ENCODE measurements at places on chromosomes 3 and 15.

DNA sequence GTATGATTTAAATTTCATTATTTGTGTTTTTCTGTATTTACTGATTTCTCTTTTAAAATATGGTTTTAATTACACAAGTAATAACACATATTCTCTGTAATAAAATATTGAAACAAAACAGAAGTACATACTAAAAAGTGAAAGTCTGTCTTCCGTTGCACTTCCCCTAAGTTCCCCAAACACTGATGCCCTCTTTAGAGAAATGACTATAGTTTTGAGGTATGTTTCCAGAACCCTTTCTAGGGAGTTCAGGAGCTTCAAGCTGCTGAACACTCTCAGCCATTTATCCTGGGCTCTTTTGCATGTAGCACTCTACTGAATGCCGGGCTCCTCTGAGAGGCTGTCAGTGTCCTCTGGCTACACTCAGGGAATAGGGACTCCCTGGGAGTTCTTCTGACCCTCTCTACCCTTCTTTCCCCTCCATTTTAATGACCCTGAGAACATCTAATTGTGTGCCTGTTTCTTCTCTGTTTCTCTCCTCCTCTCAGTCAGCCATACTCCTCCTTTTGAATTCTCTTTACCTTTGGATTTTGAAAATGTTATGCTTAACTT, 60.4 kb upstream of the KCNAB1 start:
- no peak for DNase-seq

DNA sequence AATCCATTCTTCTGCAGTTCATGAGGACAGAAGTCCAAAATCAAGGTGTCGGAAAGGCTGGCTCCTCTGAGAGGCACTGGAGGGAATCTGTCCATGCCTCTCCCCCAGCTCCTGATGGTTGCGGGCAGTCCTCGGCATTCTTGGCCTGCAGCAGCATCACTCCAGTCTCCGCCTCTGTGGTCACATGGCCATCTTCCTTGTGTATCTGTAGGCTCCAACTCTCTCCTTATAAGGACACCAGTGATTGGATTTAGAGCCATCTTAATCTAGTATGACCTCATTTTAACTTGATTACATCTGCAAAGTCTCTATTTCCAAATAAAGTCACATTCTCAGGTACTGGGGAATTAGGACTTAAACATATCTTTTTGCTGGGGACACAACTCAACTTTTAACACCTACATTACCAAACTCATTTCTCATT, 56.0 kb upstream of the FLNB start:
- no peak for DNase-seq

- DNase-seq: no peak
Measured at GRCh38 chr15:44804298-44805046, 68.1 kb downstream of the TRIM69 start.

- no peak for DNase-seq
Measured at GRCh38 chr3:31862666-31863279, 118.3 kb downstream of the OSBPL10 start.

DNA sequence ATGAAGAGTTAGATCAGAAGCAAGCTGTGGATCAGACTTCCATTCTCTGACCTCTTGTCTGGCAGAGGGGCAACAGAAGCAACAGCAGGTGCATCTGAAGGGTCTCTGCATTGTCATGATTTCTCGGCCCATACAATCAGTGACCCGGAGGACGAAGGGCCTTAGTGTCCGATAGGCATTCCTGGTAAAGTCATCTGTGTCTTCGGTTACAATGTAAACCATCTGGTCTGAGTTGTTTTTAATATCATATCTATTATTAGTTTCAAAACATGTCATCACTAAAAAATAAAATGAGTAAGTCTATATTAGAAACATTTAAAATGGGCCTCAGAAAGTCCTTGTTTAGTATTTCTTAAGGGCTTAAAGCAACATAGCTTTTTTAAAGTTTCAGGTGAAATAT, 38.8 kb upstream of the PLOD2 start:
- no peak for DNase-seq

- DNase-seq: no peak
Measured at GRCh38 chr15:60390231-60390630, 7.6 kb downstream of the ANXA2 start.

- DNase-seq: no peak
Measured at GRCh38 chr3:147189016-147189415, 217.3 kb downstream of the ZIC4 start.

GRCh38 chr15:89542369-89542768, 32.9 kb upstream of the TICRR start:
- no peak for DNase-seq

- no peak for DNase-seq
Measured at GRCh38 chr15:81725590-81725989, 320.2 kb downstream of the MEX3B start.

DNA sequence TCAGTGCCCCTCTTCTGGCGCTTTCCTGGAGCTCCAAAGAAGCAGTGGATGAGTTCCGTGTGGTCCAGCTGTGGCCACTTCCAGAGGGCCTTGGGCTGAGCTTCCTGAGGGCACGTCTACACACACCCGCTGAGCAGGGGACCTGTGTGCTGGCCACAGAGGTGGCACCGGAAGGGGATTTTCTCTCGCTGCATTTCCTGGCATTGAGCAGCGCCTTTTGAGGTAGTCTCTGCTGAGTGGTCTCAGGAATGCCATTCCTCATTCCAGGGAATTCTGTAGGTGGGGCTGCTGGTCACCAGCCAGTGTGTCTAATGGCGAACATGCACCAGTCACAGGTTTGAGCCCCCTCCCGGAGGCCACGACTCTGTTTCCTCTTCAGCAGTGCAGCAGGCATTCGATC, 48.1 kb downstream of the AMOTL2 start:
- no peak for DNase-seq

GRCh38 chr3:39378088-39378487, 5.1 kb upstream of the SLC25A38 start:
- no peak for DNase-seq

GRCh38 chr15:25416693-25417092, 22.1 kb downstream of the UBE3A start:
- peak; percentile 27 for DNase-seq

DNA sequence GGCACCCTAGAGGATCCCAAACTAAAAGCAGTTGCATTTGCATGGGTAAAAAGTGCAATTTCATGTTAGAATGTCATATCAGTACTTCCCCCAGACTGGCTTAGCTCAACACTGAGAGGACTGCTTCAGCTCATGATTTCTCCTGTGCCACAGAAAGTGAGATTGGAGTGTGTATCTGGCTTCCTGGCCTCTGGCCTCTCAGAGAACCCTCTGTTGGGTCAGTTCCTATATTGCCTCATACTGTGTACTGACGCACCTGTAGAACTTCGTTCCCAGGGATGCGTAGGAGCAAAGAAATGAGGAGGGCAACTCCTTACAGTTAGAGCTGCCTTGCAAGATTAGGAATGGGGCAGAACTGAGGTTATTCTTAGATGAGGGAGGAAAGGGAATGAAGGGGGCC, 340.8 kb downstream of the TIGIT start:
- DNase-seq: no peak

DNA sequence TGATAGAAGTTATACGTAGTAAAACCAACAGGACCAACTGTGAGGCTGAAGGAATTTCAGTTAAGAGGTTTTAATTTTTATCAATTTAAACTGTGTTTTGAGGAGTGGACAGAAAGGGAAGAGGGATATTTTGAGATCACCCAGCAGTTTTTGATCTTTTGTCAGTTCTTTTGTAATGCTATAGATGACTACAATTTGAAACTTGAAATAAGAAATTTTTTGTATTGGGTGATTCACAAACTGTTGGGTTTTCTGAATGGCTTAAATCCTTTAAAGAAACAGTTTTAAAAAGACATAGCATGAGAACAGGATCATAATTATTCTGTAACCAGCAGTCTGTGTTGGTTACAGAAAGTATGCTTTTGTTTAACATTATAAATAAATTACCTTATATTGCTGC, 67.4 kb downstream of the TCF12 start:
- DNase-seq: no peak

DNA sequence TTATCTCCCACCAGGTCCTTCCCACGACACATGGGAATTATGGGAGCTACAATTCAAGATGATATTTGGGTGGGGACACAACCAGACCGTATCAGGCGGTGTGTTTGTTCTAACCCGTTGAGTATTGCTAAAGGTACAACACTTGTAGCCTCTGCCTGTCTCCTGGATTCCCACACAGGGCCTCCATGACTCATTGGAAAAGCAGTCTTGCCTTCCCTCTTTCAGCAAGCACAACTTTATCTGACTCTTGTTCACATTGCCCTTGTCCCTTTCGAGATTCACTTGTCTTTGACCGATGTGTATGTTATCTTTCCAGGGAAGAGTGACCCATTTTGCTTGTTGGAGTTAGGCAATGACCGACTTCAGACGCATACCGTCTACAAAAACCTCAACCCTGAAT, 152.3 kb downstream of the MCTP2 start:
- DNase-seq: no peak

DNA sequence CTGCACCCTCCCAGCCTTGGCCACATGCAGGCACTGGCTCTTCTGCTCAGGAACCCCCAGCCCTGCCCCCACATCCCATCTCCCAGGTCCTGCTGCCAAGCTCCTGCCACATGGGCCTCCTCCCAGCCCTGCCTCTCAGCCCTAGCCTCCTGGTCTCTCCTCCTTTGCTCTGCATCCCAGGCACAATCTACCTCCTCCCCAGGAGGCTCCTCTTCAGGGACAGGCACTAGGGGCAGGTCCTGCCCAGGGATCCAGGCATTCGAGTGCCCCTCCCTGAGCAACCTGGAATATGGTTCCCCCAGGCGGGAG, 12.4 kb downstream of the DNAJB8 start:
- DNase-seq: no peak

GRCh38 chr3:69378112-69378802, 7.6 kb downstream of the FRMD4B start:
- DNase-seq: no peak

- DNase-seq: no peak
Measured at GRCh38 chr3:45135959-45136358, 10.2 kb downstream of the CDCP1 start.

DNA sequence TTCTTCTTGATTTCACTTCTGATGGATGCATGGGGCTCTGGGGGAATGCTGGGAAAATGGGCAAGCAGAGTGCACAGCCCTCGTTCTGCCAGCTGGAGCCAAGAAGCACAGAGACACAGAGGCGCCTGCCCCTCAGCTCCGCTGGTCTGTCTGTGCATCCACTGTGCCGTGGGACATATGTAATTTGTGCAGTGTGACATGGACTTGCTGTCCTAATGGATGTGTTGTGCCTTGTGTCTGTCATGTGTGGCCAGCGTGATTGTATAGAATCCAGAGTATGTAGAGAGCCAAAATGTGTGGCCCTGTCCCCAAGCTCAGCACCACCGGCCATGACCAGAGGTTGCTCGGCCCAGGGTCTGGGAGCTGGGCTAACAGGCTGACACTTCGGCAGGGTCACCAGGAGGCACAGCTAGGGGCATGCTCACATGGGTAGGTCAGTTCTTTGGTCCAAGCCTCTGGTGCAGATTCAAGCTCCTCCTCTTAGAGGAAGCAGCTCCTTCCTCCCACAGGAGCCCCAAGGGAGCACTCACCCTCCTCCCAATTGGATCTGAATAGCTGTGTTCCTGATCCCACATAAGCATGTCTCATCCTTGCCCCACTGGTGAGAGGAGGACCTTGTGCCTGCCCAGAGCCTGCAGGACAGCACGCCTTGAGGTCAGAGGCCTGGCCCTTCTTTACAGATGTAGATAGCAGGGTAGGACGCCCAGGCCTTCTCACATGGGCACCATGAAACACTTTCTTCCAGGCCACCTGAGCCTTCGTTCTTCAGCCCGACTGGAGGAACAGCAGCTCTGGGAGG, 100.8 kb upstream of the ABHD17C start:
- DNase-seq: no peak

- DNase-seq: no peak
Measured at GRCh38 chr15:87929841-87930240, 326.7 kb downstream of the NTRK3 start.

GRCh38 chr15:47500842-47501241, 216.5 kb upstream of the SEMA6D start:
- DNase-seq: no peak

DNA sequence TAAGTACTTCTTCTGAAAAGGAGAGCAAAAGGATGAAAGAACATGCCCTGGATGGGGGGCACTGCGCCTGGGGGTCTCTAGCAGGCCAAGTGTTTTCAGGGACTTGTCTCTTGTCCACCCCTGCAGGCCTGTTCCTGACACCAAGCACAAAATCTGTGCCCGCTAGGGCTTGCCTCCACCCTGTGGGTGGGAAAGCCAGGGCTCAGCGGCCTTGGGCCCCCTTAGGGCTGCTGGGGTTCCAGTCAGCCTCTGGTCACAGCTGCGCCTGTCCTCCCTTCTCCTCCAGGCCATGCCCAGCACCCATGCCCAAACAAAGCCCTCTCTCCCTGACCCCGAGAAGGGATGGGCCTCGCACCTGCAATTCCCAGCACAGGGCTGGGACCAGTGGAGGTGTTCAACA, 71.1 kb upstream of the TRPM1 start:
- DNase-seq: no peak

DNA sequence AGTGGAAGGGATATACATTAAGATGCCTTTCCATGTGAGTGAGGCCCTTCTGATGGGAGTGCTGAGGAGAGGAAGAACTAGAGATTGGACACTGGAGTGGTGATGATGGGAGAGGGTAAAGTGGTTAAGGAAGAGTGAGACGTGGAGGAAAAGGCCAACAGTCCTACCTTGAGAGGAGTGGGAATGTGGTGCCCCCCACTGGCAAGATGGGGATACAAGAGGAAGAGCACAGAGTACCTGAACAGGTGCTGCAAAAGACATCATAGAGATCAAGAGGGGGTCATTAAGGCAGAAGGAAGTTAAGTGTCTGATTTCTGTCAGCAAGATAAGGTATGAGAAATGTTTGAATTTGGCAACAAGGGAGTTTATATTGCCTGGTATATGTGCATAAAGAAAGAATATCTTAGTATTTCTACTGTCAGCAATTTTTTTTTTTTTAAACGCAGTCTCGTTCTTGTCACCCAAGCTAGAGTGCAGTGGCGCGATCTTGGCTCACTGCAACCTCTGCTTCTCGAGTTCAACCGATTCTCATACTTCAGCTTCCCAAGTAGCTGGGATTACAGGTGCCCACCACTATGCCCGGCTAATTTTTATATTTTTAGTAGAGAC, 34.0 kb downstream of the ARIH2 start:
- DNase-seq: no peak

DNA sequence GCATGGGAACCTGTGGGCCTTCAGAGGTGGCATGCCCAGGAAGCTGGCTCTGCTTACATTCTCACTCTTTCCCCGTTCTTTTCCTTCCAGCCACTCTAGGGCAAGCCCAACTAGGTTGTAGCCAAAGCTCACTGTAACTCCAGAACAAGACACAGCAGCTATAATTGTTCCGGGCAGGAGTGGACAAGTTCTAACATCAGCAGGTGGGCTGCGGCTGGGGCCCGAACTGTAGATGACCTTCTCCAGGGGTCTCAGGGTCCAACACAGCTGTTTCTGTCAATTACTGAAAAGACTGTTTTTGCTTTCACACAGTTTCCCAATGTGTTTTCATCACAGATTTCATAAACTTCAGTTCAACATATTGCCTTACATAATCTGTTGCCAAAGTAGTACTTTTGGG, 11.5 kb downstream of the RASGRP1 start:
- no peak for DNase-seq

Measured in NCI-H2029 treated with DMSO at 0.1 percent for 48 hours (cell line).